PC-9 (cell line): ENCODE measurements at places on chromosomes 6 and 20. TPM values are rescaled to one million over a fixed set of nuclear protein-coding genes. Genes with fewer than 3 reads are reported as not detected.

GRCh38 chr6:7528565-7528964 is 12.9 kb upstream of the DSP start:
- no peak for DNase-seq

- DNase-seq = peak; percentile 52
Observed at GRCh38 chr6:10419749-10420545, 5.1 kb upstream of the TFAP2A start.

DNA sequence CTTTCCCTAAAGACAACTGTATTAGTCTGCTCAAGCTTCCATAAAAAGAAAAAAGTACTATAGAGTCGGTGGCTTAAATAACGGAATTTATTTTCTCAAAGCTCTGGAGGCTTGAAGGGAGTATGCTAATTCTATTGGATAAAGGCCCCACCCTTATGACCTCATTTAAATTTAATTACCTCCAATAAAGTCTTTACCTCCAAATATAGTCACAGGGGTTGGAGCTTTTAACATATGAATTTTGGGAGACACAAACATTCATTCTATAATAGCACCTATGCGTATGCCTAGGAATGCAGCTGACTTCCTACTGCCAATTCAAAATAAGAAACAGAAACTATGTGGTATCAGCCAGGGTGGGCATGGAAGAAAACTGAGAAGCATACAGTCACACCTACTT is 25.4 kb downstream of the KIAA0319 start:
- no peak for DNase-seq

DNA sequence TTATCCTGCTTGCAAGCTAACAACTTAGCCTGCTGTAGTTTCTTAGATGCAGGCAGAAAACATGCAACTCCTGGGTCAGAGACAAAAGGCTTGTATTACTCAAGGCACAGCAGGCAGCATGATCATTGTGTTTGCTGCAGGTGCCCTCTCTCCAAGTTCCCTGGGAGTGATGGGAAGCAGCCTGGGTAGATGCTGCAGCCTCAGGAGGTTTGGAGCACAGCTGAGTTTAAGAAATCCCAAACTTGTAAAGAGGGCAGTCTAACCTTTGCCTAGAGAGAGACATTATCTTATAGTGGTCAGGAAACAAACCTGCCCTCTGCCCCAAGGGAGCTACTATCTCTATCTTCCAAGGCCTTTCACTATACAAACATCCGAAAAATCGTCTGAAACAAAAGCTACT is 61.1 kb downstream of the PFDN4 start:
- DNase-seq = peak; percentile 60

DNA sequence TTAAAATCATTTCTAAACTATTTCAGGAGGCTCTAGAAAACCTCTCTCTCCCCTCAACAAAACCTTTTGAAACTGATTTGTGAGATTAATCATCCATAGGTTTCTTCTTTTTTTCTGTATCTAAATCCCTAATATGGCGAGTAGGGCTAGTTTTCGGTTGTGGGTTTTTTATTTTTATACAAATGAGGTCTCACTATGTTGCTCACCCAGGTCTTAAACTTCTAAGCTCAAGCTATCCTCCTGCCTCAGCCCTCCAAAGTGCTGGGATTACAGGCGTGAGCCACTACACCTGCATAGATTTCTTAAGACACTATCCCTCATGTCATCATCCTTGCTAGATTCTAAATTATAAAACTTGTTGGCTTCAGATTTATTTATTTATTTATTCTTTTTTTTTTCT is 43.9 kb downstream of the ORC3 start:
- no peak for DNase-seq

- no peak for DNase-seq
Observed at GRCh38 chr20:62120990-62121775, 1.1 kb upstream of the LSM14B start.

The GPLD1 gene
- total RNA-seq = 1.7 and 2.0 TPM in 2 replicates

The LGSN gene
- not detected in 2 replicates for total RNA-seq

The PANK2 gene
- total RNA-seq = 51.6 and 54.5 TPM in 2 replicates

The HAO1 gene
- not detected in 2 replicates for total RNA-seq

The SPATA25 gene
- total RNA-seq = 5.2 and 6.3 TPM in 2 replicates

The OR12D3 gene
- not detected in 2 replicates for total RNA-seq
